Cardiac fibroblast (primary cell): ENCODE measurements at places on chromosomes 1 and 21.

- DNase-seq: peak; percentile 99
Measured at GRCh38 chr1:172532183-172532699, 709 bp upstream of the SUCO start.

DNA sequence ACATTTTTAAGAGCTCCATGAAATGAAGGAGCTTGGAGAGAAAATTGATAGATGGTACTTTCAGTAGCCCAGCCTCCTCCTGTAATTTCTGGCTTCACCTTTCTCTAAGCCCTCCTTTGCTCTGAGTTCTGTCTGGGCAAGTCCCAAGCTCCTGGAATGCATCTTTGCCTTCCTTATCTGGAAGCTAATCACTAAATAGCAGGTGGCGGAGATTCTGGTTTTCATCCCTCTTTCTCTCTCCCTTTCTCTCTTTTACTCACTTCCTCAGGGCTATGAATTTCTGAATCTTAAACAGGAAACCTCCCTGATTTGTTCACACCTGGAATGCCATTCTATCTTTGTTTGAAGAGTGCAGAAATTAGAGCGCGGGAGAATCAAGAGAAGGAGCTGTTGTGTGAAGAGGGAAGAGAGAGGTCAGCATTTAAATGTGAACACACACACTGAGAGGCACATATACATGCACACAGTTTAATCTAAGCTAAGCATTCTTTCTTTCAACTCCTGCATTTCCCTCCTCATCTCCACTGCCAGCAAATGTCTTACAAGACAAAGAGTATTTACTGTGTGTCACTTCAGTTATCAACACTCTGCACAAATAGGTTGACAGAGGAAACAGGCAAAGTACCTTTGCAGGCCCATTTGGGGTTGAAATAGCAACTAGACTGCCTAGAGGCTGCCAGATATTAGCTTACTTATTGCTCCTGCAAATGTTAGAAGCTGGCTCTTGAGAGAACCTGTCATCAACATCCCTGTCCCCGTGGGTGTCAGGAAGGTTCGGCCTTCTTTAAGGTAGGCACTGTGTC lies 199.4 kb upstream of the CAMK1G start:
- no peak for DNase-seq

- no peak for DNase-seq
Measured at GRCh38 chr1:204742676-204743251, 57.2 kb upstream of the LRRN2 start.

GRCh38 chr1:170518965-170519364 lies 13.0 kb upstream of the GORAB start:
- DNase-seq: no peak

DNA sequence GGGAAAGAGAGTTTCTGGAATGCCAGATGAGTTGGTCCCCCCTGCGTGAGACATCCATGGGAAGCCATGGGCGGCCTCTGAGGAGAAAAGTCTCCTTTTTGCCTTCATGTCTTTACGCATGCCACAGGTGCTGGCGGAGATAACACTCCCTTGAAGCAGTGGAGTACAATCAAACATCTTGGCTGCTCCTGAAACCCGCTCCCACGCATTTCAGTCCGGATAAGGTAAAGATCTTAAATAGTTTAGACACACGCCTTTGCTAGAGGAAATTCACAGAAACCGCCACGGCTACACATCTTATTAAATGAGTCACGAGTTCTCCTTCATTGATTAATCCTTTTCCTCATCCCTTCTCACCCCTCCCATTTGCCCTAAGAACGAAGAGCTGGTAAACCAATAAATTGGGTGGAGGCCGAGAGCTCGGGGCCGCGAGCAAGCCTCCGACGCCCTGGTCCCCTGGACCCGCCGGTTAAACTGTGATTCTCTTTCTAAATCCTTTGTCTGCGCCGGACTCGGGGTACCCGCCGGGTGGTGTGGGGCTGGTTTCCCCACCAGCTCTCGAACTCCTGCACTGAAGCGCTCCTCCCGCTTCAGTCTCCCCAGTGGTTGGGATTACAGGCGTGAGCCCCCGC lies 6.6 kb upstream of the ZNF669 start:
- DNase-seq: no peak

GRCh38 chr1:218315638-218316037 lies 29.5 kb upstream of the TGFB2 start:
- no peak for DNase-seq

DNA sequence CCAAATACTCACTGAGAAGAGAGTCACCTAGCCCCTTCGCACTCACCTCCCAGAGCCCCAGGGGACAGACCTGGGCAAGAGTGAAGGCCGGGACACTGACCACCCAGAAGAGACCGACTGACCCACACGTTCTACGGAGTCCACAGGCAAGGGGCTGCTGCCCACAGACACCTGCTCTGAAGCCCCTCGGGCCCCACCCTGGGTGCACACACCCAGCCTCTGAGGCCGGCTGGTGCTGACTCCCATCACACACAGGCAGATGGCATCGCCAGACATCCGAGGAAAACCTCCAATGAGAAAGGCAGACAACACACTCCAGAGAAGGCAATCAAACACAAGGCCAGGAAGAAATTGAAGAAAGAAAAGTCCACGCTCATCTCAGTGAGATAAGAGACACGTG lies 22.1 kb downstream of the WDR4 start:
- DNase-seq: no peak

- DNase-seq: peak; percentile 18
Measured at GRCh38 chr1:186374303-186375151, 526 bp downstream of the TPR start.

DNA sequence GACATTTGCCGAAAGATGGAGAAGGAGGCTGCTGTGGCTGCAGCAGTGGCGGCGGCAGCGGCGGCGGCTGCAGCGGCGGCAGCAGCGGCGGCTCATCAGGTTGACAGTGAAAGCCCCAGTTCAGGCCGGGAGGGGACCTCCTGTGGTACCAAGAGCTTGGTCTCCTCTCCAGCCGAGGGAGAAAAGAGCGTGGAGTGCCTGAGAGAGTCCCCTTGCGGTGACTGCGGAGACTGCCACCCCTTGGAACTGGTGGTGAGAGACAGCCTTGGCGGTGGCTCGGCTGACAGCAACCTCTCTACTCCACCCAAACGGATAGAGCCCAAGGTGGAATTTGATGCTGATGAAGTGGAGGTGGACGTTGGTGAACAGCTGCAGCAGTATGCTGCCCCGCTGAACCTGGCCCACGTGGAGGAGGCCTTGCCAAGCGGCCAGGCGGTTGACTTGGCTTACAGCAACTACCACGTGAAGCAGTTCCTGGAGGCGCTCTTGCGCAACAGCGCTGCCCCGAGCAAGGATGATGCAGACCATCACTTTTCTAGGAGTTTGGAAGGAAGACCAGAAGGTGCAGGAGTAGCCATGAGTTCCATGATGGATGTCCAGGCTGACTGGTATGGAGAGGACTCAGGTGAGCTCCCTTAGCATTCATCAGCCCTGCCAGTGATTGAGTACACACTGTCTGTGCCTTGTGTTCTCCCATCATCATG lies 6.3 kb downstream of the ZBTB8B start:
- DNase-seq: no peak

- DNase-seq: no peak
Measured at GRCh38 chr1:31099293-31100032, 33.9 kb upstream of the PUM1 start.
